ENCODE measurements at places on chromosomes 7 and 10. TPM values are rescaled to one million over a fixed set of nuclear protein-coding genes. Genes with fewer than 3 reads are reported as not detected.

GRCh38 chr7:100155553-100156317, 2.8 kb downstream of the TRAPPC14 start:
- H3K4me3 ChIP-seq, result no peak overlapping the region
- no peaks in the 10 kb centered on the region for H3K27me3 ChIP-seq
- H3K27ac ChIP-seq, result no peak overlapping the region
- no peak for DNase-seq
- no peaks in the 10 kb centered on the region for H3K36me3 ChIP-seq
- peaks cover 18% of the 10 kb centered on the region for H3K4me1 ChIP-seq

- H3K4me3 ChIP-seq, result no peak overlapping the region
- no peak overlapping the region for H3K27ac ChIP-seq
- DNase-seq, result no peak
- H3K27me3 ChIP-seq, result no peaks in the 10 kb centered on the region
- 0 out of 2 replicates have a peak, but pooled peaks cover under 1% of the 10 kb centered on the region for H3K4me1 ChIP-seq
These were observed 7.1 kb downstream of the VIM start for GRCh38 chr10:17235136-17235535.

GRCh38 chr7:4634166-4634565, 47.9 kb upstream of the FOXK1 start:
- no peaks in the 10 kb centered on the region for H3K27me3 ChIP-seq
- no peak overlapping the region for H3K27ac ChIP-seq
- H3K4me1 ChIP-seq, result peaks cover 18% of the 10 kb centered on the region
- no peak for DNase-seq
- no peaks in the 10 kb centered on the region for H3K36me3 ChIP-seq
- H3K4me3 ChIP-seq, result no peak overlapping the region

GRCh38 chr10:113005380-113005779, 55.3 kb downstream of the TCF7L2 start:
- no peak overlapping the region for H3K27ac ChIP-seq
- no peaks in the 10 kb centered on the region for H3K27me3 ChIP-seq
- peaks cover 34% of the 10 kb centered on the region for H3K4me1 ChIP-seq
- H3K36me3 ChIP-seq, result no peaks in the 10 kb centered on the region
- H3K4me3 ChIP-seq, result no peak overlapping the region

DNA sequence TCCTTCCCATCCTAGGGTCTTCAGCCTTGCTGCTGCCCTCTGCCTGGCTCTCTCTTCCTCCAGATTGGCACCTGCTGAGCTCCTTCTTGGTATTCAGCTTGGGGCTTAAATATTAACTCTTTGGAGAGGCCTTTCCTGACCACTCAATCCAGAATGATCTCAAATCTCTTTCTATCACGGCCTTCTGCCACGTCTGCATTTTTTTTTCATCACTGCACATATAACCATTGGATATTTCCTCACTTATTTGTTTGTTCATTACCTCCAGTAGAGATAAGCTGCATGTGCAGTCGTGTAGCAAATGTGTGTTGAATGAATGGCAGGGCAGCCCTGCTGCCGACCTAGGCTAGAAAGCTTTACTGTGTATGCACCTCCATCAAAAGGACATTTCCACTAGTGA, 51.6 kb upstream of the MPP7 start:
- H3K27ac ChIP-seq, result peak overlapping the region; percentile 31
- H3K27me3 ChIP-seq, result no peaks in the 10 kb centered on the region
- no peak overlapping the region for H3K4me3 ChIP-seq
- DNase-seq, result no peak
- no peaks in the 10 kb centered on the region for H3K36me3 ChIP-seq

GRCh38 chr10:113436851-113437250, 116.0 kb upstream of the HABP2 start:
- H3K4me3 ChIP-seq, result no peak overlapping the region
- H3K36me3 ChIP-seq, result no peaks in the 10 kb centered on the region
- H3K27ac ChIP-seq, result no peak overlapping the region
- peaks cover 18% of the 10 kb centered on the region for H3K4me1 ChIP-seq
- DNase-seq, result no peak

DNA sequence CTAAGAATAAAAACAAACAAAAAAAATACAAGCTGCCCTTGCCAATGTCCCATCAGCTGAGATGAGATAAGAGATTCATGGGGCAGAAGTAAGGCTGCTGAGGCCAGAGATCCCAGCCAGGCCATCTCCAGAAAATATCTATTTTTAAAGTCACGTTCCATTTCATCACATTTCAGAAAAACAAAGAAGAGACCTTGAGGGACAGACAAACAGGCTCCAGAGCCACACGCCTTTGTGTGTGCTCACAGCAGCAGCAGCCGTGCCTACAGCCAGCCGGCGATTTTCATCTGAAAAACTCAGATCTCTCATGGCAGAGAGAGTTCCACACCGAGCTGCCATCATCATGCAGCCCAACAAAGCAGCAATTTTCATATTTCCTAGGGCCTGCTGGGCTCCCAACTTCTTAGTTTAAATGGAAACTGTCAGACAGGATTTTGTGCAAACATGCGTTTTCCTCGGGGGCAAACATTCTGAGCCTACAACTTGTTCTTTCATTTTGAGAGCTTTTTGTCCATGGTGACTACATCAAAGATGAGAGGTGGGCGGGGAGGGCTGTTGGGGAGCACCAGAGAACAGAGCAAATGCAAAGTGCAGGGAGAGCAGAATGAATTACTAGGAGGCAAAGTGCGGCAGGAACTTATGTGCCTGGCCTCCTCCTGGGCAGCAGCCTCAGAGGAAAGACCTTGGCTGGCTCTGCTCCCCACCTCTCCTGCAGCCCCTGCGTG, 38.8 kb downstream of the DLG5 start:
- peak overlapping the region; percentile 86 for H3K27ac ChIP-seq
- no peak for DNase-seq
- H3K4me3 ChIP-seq, result peak overlapping the region; percentile 6
- peaks cover 35% of the 10 kb centered on the region for H3K4me1 ChIP-seq

GRCh38 chr10:75612904-75613684, 181.7 kb downstream of the LRMDA start:
- no peaks in the 10 kb centered on the region for H3K27me3 ChIP-seq
- no peak for DNase-seq
- H3K4me3 ChIP-seq, result no peak overlapping the region
- no peaks in the 10 kb centered on the region for H3K4me1 ChIP-seq
- H3K36me3 ChIP-seq, result no peaks in the 10 kb centered on the region
- H3K27ac ChIP-seq, result no peak overlapping the region

DNA sequence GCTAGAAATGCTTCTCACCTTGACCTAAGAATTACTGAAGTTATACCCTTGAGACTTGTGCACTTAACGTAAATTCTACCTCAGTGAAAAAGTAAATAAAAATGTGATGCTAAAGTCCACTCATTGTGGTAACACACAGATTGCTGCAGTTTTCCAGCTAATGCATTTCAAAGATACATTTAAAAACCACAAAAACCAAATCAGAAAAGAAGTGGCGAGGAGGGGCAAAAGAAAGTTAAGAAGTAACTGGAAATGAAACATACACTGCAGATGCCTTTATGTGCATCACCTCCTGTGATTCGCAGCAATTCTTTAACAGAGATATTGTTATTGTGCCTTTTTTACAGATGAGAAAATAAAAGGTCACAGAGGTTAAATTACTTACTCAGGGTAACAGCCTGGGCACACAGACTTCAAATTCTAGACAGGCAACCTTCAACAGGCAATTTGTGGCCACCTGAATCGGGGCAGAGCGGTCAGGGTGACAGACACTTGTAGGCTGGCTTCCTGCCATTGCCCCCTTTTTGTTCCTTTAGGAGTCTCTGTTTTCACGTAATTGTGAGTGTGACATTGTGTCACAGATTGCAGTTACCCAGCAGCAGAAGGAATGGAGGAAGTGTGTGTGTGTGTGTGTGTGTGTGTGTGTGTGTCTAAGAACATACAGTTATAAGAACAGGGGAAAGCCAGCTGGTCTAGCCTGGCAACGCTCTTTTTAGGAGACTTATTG, 1.9 kb downstream of the WIPF3 start:
- no peaks in the 10 kb centered on the region for H3K27me3 ChIP-seq
- no peak overlapping the region for H3K4me3 ChIP-seq
- no peaks in the 10 kb centered on the region for H3K36me3 ChIP-seq

DNA sequence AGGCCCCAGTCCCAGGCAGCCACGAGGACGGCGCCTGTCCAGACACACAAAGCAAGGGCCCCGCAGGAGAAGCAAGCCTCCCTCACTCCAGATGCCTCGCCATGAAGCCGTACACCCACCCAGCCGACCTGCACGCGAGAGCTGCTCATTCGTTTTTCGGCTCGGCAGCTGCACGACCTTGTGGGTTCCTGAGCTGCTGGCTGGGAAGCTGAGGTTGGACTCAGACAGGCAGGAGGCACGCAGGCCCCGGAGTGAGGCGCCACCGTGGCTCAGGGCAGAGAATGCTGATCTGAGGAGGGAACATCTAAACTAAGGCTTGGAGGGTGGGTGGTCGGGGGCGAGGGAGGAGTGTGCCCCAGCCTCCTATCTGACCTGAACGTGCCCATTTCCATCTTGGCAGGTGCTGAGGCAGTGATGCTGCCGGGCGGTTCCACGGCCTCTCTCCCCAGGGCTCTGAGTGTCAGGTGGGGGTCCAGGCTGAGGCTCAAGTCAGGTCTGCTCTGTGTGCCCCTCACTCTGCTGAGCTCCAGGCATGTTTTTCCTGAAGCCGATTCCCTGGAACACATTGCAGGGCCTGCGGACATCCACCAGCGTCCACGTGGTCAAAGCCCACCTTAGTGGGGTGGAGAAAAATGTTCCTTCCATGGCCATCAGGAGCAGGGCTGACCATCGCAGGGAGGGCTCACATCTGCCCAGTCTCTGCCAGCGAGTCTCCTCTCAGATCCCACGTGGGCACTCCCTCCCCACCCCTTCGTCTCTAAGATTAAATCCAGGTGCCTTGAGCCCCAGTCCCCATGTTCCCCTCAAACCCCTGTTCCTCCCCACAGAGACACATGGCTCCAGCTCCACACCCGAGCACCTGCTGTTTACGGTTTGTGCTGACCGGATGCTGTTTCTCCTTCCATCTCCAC, 28.1 kb upstream of the FAM20C start:
- H3K4me3 ChIP-seq, result no peak overlapping the region
- H3K27ac ChIP-seq, result no peak overlapping the region

DNA sequence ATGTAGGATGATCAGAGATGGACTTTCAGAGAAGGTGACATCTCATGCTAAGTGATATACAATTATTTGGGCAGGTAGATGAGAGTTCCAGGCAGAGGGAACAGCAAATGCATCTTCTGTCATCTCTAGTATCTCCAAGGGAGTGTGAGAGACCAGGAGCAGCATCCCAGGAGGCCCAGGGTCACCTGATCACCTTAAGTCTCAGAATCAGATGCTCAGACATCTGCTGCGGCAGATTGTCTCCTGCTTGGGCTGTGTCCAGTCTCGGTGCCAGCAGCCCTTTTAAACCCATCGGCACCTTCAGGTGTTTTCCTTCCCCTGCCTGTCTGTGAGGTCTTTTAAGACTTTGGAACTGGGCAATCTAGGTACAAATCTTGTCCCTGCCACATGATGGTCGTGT, 690.6 kb downstream of the LRMDA start:
- no peak overlapping the region for H3K4me3 ChIP-seq
- DNase-seq, result no peak
- H3K36me3 ChIP-seq, result no peaks in the 10 kb centered on the region
- H3K27me3 ChIP-seq, result no peaks in the 10 kb centered on the region
- H3K27ac ChIP-seq, result no peak overlapping the region
- 0 out of 2 replicates have a peak, but pooled peaks cover 4% of the 10 kb centered on the region for H3K4me1 ChIP-seq

GRCh38 chr7:2575046-2575732, 16.4 kb downstream of the IQCE start:
- no peaks in the 10 kb centered on the region for H3K36me3 ChIP-seq
- H3K4me3 ChIP-seq, result no peak overlapping the region
- H3K27ac ChIP-seq, result no peak overlapping the region
- no peaks in the 10 kb centered on the region for H3K27me3 ChIP-seq
- H3K4me1 ChIP-seq, result peaks cover 14% of the 10 kb centered on the region

- H3K27me3 ChIP-seq, result no peaks in the 10 kb centered on the region
- no peak for DNase-seq
- no peaks in the 10 kb centered on the region for H3K4me1 ChIP-seq
- no peaks in the 10 kb centered on the region for H3K36me3 ChIP-seq
- no peak overlapping the region for H3K4me3 ChIP-seq
- no peak overlapping the region for H3K27ac ChIP-seq
These were observed 88.6 kb upstream of the KCNIP2 start for GRCh38 chr10:101932183-101932582.

GRCh38 chr7:115124409-115124939, 202.6 kb downstream of the MDFIC start:
- H3K36me3 ChIP-seq, result no peaks in the 10 kb centered on the region
- no peak for DNase-seq
- no peak overlapping the region for H3K4me3 ChIP-seq
- H3K27ac ChIP-seq, result no peak overlapping the region

DNA sequence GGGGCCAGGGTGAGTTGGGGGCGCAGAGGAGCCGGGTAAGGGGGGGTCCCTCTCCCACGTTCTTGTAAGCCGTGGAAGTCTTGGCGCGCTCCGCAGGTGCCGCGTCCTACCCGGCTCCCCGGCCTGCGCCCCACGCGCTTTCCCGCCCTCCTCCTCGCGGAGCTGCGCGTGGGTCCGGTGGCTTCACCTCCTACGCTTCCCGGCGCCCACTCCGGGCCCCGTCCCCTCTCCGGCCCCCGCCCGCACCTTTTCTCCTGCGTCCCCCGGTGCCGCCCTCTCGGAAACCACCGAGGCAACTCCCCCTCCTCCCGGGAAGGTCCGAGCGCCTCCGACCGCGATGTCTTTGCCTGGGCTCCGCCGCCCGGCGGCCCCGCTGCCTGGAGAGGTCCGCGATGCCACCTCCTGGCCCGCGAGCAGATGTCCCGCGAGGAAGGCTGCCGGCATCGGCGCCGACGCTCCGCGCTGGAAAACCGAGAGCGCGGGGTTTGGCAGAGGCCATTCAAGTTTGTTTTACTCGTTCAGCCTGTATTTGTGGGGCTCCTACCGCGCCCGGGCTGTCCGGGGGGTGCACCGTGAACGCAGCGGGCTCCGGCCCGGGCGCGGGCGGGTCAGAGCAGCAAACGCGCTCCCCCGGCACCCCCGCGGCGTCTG, 2.4 kb upstream of the NKX6-2 start:
- peak; percentile 26 for DNase-seq
- H3K27ac ChIP-seq, result no peak overlapping the region
- H3K27me3 ChIP-seq, result peaks cover 1% of the 10 kb centered on the region
- H3K4me3 ChIP-seq, result peak overlapping the region; percentile 12

DNA sequence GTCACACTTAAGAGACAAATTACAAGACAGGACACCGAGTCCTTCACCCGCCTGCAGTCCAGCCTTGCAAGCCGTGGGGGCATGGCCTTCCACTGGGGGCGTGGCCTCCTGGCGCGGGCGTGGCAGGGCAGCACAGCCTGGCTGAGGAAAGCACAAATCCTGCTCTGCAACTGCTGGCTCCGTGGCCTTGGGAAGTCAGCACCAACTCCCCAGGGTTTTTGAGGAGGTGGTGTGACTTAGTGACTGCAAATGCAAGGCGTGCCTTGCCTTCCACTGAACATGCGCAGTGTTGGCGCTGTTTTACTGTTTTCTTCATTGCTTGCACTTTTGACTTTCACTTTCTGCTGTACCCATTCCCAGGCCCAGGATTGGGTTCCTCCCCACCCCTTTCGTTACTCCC, 12.9 kb upstream of the BMS1 start:
- DNase-seq, result no peak
- no peaks in the 10 kb centered on the region for H3K27me3 ChIP-seq
- H3K4me3 ChIP-seq, result no peak overlapping the region
- peak overlapping the region; percentile 32 for H3K27ac ChIP-seq
- peaks cover 13% of the 10 kb centered on the region for H3K4me1 ChIP-seq

Gene AOAH
- total RNA-seq, result not detected

Gene VIPR2
- not detected for total RNA-seq

Gene ADARB2
- 0.42 TPM for total RNA-seq

Gene ERVW-1
- 0.51 TPM for total RNA-seq

Gene HECW1
- total RNA-seq, result 1.7 TPM

Gene MSS51
- 2.0 TPM for total RNA-seq

Gene CFTR
- 130 TPM for total RNA-seq

Gene ANTXRL
- total RNA-seq, result not detected

Gene NOS3
- total RNA-seq, result 1.1 TPM

Gene POM121L12
- total RNA-seq, result not detected

Gene STAMBPL1
- 0.54 TPM for total RNA-seq

Gene GTF2IRD2
- 11.2 TPM for total RNA-seq

Gene SDK1
- total RNA-seq, result 6.2 TPM
